ENCODE measurements at places on chromosomes 3 and 15. TPM values are rescaled to one million over a fixed set of nuclear protein-coding genes. Genes with fewer than 3 reads are reported as not detected.
A peak's percentile ranks its signal among the peaks of the same experiment; 100 is the strongest.

GRCh38 chr15:41950489-41950888 is 21.9 kb downstream of the EHD4 start:
- DNase-seq = peak; percentile 43

- DNase-seq = no peak
Measured at GRCh38 chr3:132255041-132255745, 62.0 kb upstream of the ACP3 start.

DNA sequence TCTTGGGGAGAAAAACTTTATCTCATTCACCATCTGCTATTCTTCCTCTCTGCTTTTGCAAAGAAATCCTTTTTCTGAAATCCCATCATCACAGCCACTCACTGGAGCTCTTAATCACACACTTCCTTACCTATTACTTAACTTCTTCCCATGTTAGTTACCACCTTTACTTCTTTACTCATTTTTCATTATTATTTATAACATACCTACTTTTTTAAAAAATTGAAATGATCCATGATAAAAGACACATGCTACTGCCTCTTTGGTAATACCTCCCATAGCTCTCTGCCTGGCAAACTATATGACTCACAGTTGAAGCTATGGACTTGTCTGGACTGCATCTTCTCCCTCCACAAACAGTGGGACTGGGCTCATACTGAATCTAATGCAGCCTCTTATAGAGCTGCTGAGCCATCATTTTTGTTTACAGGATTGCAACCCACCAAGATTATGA is 150.3 kb downstream of the TNIK start:
- DNase-seq = no peak

GRCh38 chr3:38640661-38641452 is 8.6 kb downstream of the SCN5A start:
- peak; percentile 36 for DNase-seq

DNA sequence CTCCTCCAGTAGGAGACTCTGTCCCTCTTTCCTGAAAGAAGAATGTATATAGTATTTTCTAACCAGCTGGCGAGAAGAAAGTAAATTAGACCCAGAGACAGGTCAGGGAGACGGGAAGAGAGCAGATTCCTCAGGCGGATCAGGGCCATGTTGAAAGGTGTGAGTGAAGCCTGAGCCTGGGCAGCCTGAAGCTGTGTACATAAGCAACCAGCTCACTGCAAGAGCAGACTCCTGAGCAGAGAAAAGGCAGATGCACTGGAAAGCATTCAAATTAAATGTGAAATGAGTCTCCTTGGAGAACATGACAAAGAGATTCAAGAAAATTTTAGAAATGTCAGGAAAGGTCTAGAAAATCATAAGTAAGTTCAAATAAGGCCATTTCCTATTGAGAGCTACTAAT is 165.8 kb downstream of the GOLIM4 start:
- DNase-seq = no peak

DNA sequence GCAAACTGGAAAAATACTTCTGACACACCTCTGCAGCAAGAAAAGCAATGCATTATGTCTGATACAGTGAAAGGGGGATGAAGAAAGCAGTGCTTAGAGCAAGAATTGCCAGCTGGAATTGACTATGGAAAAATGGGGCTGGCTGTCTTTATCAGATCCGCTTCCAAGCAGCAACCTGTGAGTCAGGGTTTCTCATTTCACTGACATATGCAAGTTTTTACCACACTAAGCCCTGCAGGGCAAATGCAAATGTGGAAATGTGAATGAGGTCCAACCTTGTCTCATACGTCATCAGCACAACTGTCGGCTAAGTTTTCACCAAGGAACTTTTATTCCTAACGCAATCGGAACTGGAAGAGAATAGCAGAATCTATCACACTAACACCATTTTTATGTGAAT is 172.5 kb upstream of the GADL1 start:
- peak; percentile 55 for DNase-seq

Gene SMCO1
- total RNA-seq = not detected

Gene CNTN4
- 0.60 TPM for total RNA-seq

Gene PFN2
- 19.9 TPM for total RNA-seq

Gene DTWD1
- 15.4 TPM for total RNA-seq

Gene CTXN2
- not detected for total RNA-seq

Measured in suprapubic skin (tissue), 4 donors.